Germinal center (tissue), 1 donor: ENCODE measurements at places on chromosomes 6 and 20.

GRCh38 chr6:157246048-157246630 is 77.2 kb downstream of the TMEM242 start:
- no peak for DNase-seq

- DNase-seq, result no peak
These were observed 38.8 kb downstream of the CPNE5 start for GRCh38 chr6:36800223-36801076.

DNA sequence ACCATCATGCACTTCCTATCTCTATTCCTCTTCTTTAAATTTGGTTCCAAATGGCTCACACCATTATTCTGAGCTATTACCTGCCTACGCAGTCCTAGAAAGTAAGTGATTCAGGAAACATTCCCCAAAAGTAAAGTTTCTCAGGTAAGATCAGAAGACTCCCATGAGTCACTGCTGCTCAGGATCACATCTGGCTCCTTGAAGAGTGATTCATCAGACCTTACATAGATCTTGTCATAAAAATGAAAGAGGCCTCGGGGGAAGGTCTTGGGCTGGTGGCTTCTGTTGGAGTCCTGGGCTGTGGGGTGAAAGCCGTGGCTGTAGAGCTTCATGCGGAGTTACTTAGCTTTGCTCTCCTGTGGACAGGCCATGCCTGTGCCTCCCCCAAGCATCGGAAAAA is 35.9 kb downstream of the PLG start:
- no peak for DNase-seq

- DNase-seq, result no peak
These were observed 1063.3 kb upstream of the CITED2 start for GRCh38 chr6:140437619-140438345.

- DNase-seq, result no peak
These were observed 473.5 kb downstream of the UTRN start for GRCh38 chr6:144758602-144759001.

GRCh38 chr6:147127587-147127986 is 76.6 kb upstream of the STXBP5 start:
- DNase-seq, result no peak

DNA sequence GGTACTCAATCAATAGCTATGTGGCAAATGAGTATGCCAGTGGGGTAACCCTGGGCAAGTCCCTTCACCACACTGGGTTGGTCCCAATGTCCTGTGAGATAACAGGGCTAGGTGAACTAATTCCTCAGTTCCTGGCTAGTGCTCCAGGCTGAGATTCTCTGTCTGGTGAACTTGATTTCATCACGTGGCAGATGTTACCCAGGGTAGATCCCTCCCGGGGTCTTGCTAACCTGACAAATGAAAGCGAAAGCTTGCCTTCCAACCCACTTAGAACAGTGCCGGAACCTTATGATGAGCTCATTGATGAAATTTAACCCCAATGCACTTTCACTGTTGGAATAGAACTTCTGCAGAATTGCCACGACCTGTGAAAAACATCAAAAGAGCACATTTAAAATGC is 6.6 kb upstream of the ANKRD60 start:
- DNase-seq, result no peak

GRCh38 chr20:18052856-18053255 is 4.9 kb downstream of the OVOL2 start:
- no peak for DNase-seq

GRCh38 chr6:167799033-167799821 is 27.5 kb upstream of the AFDN start:
- DNase-seq, result no peak

GRCh38 chr20:24658920-24659660 is 189.7 kb downstream of the SYNDIG1 start:
- no peak for DNase-seq

- no peak for DNase-seq
These were observed 14.3 kb upstream of the NEDD9 start for GRCh38 chr6:11246722-11247121.

DNA sequence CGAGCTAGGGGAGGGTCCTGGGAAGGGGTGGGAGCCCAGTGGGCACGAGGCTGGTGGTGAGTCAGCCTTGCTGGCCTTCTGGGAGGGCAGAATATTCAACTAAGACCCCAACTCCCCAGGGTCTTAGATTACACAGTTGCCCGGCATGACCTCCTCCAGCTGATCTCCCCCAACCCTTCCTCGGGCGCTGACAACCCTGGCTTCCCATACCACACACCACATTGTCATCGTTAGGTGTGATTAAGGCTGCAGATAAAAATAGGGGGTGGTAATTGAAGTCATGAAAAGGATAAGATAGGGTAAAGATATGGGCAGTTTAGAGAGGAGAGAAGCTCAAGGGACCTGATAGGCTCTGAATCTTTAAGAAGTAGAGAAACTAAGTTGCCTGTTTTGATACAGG is 10.5 kb downstream of the CDC40 start:
- DNase-seq, result no peak

- DNase-seq, result no peak
These were observed 24.9 kb downstream of the SASH1 start for GRCh38 chr6:148367411-148368024.

DNA sequence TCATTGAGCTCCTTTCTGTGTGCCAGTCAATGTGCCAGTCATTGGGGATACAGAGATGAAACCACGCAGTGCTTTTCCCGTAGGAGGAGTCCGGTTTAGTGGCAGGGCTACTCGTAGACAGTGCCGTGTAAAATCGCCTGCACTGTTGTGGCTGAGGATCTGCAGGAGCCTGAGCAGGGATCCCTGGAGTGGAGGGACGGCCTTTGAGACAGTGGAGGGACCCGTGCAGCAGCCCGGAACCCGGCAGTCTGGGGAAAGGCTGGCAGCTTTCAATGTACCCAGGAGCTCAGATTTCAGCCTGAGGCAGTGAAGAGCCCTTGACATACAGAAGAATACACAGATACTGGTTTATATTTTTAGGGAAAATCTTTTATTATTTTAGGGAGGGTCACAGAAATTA is 203.3 kb downstream of the ARID1B start:
- no peak for DNase-seq

DNA sequence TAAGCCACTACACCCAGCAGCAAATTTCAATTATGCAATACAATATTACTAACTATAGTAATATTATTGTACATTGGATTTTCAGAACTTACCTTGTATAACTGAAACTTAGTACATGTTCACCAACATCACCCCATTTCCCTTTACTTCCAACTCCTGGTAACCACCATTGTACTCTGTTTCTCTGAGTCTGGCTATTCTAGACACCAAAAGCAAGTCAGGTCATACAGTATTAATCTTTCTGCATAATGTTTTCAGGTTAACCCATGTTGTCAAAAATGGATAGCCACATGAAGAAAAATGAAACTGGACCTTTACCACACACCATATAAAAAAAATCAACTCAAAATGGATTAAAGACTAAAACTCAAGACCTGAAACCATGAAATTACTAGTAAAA is 558.2 kb downstream of the MMUT start:
- DNase-seq, result no peak
